ENCODE measurements at places on chromosomes 4 and X.
A peak's percentile ranks its signal among the peaks of the same experiment; 100 is the strongest.

GRCh38 chrX:93673869-93674271 is at the start of gene FAM133A:
TSS of gene FAM133A (plus strand) at chrX:93674206. CDS start at chrX:93709420, 35,214 bp downstream.
- peak; percentile 16 for DNase-seq

DNA sequence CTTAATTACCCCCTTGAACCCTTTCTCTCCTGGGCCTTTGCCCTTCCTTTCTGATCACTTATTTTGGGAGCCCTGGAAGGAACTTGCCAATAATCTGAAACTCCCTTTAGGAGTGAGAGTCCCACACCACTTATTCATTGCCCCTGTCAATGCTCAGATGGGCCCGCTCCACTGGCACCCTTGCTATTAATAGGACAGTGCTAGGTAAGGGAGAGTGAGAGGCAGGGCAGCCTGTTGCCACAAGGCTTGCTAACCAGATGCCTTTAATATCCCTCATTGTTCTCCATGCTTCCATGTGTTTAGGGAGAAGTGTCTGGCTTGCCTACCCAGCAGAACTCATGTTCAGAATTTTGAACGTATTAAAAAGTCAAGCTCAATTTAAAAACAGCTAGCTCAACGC is 1.7 kb upstream of the NHS start:
- no peak for DNase-seq

DNA sequence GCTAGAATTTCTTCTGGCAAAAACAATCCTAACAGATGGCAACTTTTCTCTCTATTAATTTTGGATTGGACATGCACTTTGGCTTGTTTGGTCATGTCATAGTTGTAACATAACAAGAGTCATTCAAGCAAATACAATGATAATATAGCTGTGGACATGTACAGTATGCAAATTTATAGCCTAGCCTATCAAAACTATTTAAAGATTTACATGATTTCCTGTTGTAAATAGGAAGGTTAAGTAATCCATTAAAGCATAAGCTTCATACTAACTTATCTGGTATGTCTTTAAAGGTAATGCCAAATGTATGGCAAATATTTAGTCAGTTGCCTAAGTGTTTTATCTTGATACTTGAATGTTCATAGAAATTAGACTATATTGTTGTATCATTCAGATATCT is 45.3 kb downstream of the RPA4 start:
- no peak for DNase-seq

DNA sequence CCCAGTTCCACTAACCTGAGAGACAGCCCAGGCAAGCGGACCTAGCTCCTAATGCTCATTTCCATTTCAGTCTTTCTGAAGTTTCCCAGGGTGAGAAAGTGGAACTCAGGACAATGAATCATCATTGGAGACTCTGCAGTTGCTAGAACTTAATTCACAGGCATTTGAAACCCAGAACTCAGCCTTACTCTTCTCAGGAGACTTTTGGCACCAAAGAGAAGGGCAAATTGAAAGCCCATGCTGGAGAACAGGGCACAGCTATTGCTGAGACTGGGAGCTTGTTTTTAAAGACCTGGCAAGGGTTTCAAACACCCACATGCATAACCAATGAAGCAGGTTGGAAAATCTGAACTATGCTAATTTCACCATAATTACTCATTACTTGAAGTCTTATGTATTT is 36.0 kb downstream of the BST1 start:
- DNase-seq: no peak

- peak; percentile 42 for DNase-seq
Measured at GRCh38 chrX:7083468-7084396, 63.8 kb upstream of the STS start.

- no peak for DNase-seq
Measured at GRCh38 chr4:145045180-145045579, 52.8 kb downstream of the ANAPC10 start.

DNA sequence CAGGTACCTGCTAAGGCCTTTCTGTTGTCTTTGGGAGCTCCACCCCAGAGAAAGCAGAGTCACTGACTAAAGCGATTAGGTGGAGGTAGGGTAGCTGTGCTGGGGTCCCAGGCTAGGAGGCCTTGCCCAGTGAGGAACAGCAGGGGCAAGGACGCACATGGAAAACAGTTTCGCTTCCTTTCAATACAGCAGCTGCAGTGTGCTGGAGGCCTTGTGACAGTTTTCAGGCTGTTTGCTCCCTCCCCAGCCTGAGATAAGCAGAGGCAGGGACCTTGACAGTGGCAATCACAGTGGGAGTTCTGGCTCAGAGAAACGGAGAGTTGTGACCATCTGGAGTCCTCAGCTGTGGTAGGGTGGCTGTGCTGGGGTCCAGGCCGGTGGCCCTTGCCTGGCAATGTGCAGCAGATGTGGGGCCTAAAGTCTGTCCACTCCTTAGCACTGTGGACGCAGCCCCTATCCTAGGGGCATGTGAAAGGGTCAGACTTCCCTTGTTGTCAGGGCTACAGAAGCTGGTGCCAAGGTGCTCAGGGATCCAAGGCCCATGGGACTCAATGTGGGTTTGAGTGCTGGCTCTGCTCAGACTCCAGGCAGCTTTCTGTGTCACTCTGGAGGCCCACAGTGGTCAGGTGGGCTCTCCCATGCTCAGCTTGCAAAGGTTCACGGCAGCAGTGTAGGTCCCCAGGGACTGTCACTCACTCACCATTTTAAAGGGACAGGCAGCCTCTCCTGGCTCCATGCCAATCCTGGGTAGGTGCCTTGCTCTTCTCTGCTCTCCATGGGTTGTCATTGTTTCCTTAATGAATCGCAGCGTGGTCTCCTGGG is 534.9 kb upstream of the FMR1 start:
- DNase-seq: no peak

DNA sequence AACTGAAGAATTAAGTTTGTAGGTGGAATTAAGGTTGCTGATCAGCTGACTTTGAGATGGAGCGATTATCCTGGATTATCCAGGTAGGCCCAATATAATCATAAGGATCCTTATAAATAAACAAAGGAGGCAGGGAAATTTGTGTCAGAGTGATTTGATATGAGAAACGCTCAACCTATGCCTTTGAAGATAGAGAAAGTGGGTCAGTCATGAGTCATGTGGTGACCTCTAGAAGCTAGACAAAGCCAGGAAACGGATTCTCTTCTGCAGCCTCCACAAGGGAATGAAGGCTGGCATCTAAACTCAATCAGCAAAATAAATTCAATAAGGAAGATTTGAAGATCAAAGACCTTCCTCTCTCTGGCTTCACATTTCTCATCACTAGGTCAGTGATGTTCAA is 41.5 kb upstream of the SMIM10 start:
- DNase-seq: no peak

GRCh38 chrX:153714256-153714655 is 9.9 kb downstream of the BCAP31 start:
- no peak for DNase-seq

- DNase-seq: no peak
Measured at GRCh38 chr4:11002961-11003360, 318.4 kb upstream of the CLNK start.

DNA sequence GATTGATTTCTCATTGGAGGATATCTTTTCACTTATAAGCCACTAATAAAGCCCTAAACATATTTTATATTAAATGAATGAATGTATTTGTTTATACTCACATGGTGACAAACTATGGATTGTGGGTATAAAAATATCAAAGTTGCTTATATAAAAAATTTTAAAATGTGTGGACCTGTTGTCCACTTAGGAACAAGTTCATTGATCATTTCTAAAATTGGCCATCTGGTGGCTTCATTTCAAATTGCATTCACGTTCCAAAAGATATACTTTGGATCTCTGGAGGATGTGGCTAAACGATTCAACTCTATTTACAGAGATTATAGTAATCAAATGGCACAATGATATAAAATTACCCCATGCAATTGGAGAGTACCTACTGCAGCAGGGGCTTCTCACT is 32.5 kb downstream of the FSTL5 start:
- DNase-seq: no peak

- peak; percentile 58 for DNase-seq
Measured at GRCh38 chr4:107862658-107863057, 37.9 kb downstream of the SGMS2 start.

DNA sequence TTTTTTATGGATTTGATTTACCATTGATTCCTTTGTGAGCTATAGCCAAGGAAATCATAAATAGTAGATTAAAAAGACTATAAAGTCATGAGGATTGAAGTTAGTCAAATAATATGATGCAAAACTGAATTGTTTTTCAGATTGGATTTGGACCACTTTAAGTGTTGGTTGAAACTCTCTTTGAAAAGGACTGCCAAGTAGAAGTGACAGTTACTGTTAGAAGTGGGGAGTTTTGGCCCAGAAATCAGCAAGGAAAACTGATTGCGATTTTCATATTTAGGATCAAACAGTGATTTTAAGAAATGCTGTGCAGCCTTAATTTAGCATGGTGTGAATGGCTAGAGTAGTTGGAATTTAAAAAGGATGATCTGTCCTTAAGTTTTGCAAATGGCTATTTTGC is 4.9 kb downstream of the ADGRL3 start:
- no peak for DNase-seq

GRCh38 chr4:22986881-22987280 is 294.1 kb downstream of the GBA3 start:
- no peak for DNase-seq

DNA sequence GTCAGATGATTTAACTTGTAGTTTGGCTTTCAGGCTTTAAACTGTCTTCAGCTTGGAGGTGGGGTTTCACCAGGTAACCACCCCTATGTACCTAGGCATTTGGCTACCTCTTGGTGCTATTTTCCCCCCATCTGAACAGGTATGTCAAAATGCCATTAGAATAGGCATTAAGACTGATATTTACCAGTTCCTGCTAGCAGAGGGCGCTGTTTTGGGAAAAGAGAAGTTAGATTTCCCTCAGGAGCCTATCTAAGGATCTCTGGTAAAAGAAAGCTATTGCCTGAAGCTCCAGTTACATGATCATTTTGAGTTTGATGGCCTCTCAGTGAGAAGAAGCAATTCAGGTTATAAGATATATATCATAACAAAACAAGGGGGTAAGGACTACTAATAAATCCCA is 879.1 kb downstream of the SH3BGRL start:
- DNase-seq: no peak

- DNase-seq: peak; percentile 64
Measured at GRCh38 chrX:65196758-65197360, 220.6 kb upstream of the ZC4H2 start.

DNA sequence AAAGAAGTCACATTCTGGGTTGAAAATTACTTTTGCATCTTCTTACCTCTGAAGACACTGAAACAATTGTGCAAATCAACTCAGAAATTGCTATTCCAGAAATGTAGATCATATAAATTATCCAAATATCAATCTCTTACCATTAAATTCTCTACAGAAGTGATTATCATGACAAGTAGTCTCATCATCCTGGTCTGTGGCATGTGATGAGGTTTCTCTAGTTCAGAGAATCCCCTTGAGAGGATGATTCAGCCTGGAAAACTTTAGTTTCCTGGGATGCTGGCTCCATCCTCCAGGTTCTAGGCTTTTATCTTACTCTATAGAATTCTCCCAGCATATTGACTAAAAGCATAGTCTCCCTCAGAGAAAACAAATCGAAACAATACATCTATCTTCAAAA is 76.2 kb upstream of the S100G start:
- peak; percentile 11 for DNase-seq

GRCh38 chr4:3021127-3021526 is 53.2 kb downstream of the HTT-AS start:
- no peak for DNase-seq

GRCh38 chrX:85922821-85923220 is 124.5 kb downstream of the CHM start:
- no peak for DNase-seq

GRCh38 chr4:185878633-185879032 is 66.6 kb upstream of the SORBS2 start:
- DNase-seq: no peak

- DNase-seq: no peak
Measured at GRCh38 chr4:85932500-85933290, 427.2 kb downstream of the MAPK10 start.

- no peak for DNase-seq
Measured at GRCh38 chr4:143383005-143383574, 46.4 kb downstream of the GAB1 start.

GRCh38 chrX:101657495-101657894 is 2.2 kb downstream of the ARMCX2 start:
- DNase-seq: no peak

- DNase-seq: peak; percentile 29
Measured at GRCh38 chrX:54492340-54492739, 3.7 kb downstream of the FGD1 start.

- no peak for DNase-seq
Measured at GRCh38 chrX:107823456-107823855, 2.2 kb upstream of the MID2 start.

DNA sequence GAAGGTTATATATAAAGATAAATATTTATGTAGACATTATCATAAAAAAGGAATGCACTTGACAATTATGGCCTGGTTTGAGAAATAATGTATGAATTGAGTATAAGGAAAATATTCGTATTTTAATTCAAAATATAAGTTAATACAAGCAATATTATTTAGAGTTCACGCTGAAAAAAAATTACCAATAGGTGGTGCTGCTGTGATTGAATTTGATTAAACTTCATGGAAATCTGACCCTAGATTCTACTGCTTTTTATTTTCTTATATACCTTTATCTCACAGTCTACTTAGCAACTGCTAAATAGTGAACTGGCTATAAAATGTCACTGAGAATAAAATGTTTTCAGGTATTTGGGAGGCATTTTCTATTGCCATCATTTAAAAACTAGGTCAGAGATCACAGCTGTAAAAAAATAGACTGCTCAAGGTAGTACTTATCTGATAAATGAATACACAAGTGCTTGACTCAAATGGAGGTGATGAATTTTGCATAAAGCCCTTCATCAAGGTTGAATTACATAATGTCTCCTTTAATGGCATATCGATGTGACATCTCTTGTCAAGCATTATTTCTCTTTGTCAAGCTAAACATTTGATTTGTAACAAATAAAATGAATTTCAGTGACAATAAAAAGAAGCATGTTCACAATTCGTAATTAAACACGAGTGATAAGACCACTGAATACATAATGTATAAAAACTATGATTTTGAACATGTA is 1638.8 kb upstream of the PCDH7 start:
- DNase-seq: no peak

- DNase-seq: no peak
Measured at GRCh38 chr4:94177822-94178221, 29.8 kb upstream of the SMARCAD1 start.

- DNase-seq: no peak
Measured at GRCh38 chr4:139919004-139919403, 235.0 kb downstream of the MAML3 start.

DNA sequence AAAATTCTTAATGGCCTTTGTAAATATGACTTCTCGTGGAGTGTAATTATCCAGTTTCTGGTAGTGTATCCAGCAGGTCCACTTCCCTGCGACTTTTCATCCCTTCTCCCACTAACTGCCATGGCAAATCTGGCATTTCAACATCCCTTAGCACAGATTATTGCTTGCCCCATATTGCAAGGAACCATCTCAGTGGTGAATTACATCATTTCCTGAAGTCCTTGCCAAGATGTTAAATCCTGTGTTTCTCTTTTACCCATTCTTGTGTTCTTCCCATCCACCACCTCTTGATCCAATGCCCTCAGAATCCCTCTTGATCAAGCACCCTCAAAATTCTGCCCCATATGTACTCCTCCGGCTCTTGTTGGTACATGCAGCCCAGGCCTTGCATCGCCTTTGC is 88.1 kb upstream of the ZNF81 start:
- no peak for DNase-seq
